ENCODE measurements at places on chromosomes 13 and 19. TPM values are rescaled to one million over a fixed set of nuclear protein-coding genes. Genes with fewer than 3 reads are reported as not detected.

PLK5 gene
- not detected for polyA plus RNA-seq

SLITRK5 gene
- 0.02 TPM for polyA plus RNA-seq

NKG7 gene
- 36.5 TPM for polyA plus RNA-seq

CD79A gene
- 29.7 TPM for polyA plus RNA-seq

YJEFN3 gene
- polyA plus RNA-seq = not detected

POU2F2 gene
- 22.7 TPM for polyA plus RNA-seq

PET100 gene
- 279 TPM for polyA plus RNA-seq

All from CD4-positive, alpha-beta memory T cell (primary cell).